ENCODE measurements at places on chromosomes 4 and X.

DNA sequence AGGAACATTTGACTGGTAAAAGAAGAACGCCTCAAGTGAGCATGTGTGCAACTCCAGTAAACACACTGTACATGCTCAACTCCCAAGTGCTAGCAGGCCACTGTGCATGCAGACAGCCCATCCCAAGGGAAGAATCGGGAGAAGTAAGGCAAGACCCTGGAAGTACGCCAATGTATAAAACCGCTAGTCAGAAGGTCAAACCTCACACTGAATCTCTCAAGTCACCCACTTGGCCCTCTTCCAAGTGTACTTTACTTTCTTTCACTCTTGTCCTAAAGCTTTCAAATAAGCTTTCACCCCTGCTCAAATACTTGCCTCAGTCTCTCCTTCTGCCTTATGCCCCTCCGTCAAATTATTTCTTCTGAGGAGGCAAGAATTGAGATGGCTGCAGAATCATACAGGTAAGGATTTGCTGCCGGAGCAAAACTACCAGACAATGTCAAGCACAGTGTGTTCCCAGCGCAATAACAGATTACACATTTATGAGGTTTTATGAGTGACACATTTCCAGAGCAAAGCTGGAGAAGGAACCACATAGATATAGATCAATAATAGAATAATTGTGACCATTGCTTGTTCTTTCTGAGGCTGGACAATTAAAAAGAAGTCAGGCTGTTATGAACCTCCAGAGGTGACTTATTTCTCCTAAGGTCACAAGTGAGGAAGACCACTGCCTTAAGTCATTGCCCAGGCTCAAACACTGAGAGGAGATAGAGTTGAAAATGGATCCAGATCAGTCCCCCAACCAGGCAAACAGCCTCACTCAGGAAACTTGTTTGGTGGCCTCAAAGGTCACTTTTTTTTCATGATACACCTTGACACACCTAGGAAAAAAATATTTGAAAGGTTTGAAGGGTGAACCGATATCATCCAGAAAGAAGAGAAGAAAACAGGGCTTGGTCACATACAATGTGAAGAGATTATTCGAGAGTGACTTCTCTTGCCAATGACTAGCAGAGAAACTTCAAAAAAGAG, 26.3 kb downstream of the CXCL1 start:
- no peak for DNase-seq

DNA sequence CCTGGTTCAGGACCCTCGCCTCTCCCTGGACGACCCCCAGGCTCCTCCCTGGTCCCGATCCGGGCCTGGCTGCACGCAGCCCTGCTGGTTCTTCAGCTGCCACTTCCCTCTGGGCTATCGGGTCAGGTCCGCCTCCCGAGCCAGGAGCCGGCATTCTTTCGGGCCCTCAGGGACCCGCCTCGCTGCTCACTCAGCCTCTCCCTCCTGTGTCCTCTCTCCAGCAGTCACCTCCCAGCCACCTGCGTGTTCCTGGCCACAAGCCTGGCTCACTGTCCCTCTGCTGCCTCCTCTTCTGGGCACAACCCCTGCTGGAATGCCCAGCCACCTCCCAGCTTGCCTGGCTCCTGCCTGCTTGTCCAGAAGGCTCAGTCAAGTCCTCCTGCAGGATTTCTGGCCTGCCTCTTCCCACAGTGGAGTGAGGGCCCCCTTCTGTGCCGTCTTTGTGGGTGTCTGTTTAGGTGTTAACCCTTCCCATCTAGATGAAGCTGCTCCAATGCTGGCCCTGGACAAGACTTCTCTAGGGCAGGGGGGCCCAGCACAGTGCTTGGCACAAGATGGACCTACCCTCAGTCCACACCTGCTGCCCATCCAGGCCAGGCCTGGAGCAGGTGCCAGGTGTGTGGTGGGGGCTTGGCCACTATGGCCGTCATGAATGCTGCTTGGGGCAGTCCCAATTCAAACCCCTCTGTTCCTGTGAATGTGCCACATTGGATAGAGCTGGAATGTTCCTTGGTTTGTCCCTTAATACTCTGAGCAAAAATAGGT, 2.2 kb downstream of the WFS1 start:
- no peak for DNase-seq

GRCh38 chrX:65928522-65928921, 111.4 kb downstream of the VSIG4 start:
- no peak for DNase-seq

GRCh38 chr4:123819362-123820035, 422.9 kb downstream of the SPRY1 start:
- DNase-seq: no peak

DNA sequence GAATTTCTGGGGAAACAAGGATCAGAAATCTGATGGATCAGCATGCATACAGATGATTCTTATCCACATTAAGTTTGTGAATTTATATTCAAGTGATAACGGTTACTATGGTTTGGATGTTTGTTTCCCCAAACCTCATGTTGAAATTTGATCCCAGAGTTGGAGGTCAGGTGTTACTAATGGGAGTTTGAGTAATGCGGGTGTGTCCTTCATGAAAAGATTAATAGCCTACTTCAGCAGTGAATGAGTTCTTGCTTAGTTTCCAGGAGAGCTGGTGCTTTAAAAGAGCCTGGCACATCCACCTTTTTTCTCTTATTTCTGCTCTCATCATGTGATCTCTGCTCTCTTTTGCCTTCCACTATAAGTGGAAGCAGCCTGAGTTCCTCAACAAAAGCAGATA, 712.4 kb downstream of the IL1RAPL1 start:
- no peak for DNase-seq

GRCh38 chr4:10758906-10759305, 74.3 kb upstream of the CLNK start:
- no peak for DNase-seq

GRCh38 chrX:29862126-29862677, 353.2 kb upstream of the MAGEB2 start:
- DNase-seq: no peak

- DNase-seq: no peak
These were observed 345.3 kb downstream of the GABRG1 start for GRCh38 chr4:45778514-45778913.

DNA sequence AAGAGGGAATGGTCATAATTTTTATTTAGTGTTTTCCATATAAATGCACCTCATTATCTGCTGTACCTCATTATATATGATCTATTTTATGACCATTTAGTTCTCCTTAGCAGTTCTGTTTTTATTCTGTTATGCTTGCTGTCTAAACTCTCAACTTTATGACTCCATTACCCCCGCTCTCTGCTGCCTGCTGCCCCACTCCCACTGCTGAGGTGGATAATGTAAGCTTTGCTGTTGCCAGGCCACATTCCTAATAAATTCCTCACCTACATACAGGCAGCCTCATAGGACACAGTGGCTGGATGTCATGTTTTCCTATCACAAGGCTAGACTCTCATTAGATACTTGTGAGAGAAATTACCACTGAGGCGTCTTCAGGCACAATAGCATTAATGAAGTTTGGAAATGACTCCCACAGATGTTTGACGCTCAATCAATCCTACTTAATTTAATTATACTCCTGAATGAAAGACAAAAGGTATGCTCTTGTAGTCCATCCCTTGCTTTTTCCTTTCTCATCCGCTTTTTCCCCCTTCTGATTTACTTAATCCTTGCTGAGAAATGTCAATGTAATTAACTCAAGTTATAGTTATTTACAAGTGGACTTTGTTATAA, 497.5 kb upstream of the IGFBP7 start:
- no peak for DNase-seq

DNA sequence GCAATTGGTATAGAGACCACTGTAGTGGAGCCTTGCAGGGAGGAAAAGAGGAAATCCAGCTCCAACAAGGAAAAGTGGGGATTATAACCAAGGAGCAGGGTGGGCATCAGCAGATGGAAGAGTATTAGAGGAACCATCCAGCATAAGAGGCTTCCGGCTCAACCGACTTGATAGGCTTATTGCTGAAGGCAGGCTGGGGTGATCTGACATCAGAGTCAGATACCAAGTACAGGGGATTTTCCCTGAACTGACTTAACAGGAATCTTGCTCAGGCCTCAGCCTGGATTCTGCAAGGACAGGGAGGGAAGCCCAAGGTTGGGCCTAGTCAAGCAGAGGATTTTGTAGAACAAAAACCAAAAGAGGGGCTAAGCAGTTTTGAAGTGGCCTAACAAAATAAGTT, 129.6 kb downstream of the DCLK2 start:
- no peak for DNase-seq

Measured in T-helper 17 cell (primary cell).